HAP-1 (cell line): ENCODE measurements at places on chromosomes 7 and 10.

- DNase-seq: no peak
These were observed 62.4 kb downstream of the HIBADH start for GRCh38 chr7:27600247-27600646.

DNA sequence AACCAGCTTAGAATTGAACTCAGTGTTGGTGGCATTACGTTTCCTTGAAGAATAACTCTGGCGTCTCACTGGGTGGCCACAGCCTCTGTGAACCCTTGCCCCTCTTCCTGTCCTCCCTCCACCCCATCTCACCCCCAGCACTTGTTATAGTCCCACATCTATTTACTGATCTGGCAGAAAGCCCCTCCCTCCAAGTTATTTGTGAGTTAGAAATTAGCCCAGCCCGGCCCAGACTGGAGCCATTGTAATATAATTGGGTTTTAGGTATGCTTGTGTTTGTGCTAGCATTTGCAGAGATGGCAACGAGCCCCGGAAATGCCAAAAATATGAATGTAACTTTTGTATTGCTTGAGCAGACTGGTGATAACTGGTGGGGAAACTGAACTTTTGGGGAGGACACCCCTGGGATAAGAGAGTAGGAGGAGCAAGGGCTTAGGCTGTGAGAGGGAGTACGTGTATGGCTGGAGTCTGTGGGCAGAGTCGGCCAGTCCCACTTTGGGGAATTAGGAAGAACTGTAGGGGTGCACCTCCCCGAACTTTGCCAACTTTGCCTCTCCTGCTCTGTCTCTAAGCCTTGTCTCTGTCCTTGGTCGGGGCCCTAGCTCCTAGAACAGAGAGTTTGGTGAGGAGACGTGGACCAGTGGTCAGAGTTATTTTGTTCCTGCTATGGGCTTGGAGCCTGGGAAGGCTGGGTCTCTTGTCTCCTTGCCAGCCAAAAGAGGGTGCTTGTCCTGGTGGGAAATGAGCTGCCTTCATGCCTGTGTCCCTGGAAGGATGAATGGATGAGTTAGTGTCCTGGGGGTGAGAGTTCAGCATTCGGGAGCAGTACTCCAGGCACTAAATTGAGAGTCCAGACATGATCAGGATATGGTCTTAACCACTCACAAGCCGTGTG lies 19.3 kb upstream of the TRIM8 start:
- DNase-seq: no peak

- DNase-seq: no peak
These were observed 506 bp upstream of the GNAI1 start for GRCh38 chr7:80134115-80134535.

DNA sequence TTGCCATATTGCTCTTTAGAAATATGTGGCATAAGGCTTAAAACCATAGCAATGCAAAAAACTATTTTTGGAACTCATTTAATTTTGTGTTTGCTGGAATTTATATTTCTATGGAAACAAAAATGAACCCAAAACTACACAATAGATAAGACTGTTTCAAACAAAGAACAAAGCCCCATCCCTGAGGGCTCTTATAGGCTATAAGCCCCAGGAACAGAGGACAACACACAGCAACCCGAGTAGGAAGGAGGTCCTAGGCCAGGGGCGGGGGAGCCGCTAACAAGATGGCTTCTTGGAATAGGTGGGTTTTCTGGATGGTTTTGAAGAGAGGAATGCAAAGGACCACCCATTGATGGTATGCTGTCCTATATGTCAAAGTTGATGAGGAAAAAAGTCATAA lies 8.6 kb downstream of the COL28A1 start:
- no peak for DNase-seq

DNA sequence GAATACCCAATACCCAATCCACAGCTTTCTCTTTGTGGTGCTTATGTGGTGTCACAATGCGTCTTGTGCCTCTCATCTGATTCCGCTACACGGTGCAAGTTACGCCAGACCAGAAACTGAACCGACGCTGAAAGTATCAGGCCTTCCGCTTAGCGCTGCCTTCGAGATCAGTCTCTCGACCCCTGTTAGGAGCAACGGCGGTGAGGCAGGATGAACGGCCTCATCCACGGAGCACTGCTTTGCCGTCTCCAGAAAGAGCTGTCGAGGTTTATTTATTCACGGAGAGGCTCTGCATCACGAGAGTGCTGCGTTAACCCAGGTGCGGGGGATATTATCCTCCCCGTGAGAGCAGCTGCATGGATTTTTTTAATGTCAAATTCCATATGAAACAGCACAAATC lies 464.3 kb downstream of the DNAJB6 start:
- DNase-seq: no peak

- no peak for DNase-seq
These were observed 71.9 kb upstream of the AMPH start for GRCh38 chr7:38703093-38703492.

DNA sequence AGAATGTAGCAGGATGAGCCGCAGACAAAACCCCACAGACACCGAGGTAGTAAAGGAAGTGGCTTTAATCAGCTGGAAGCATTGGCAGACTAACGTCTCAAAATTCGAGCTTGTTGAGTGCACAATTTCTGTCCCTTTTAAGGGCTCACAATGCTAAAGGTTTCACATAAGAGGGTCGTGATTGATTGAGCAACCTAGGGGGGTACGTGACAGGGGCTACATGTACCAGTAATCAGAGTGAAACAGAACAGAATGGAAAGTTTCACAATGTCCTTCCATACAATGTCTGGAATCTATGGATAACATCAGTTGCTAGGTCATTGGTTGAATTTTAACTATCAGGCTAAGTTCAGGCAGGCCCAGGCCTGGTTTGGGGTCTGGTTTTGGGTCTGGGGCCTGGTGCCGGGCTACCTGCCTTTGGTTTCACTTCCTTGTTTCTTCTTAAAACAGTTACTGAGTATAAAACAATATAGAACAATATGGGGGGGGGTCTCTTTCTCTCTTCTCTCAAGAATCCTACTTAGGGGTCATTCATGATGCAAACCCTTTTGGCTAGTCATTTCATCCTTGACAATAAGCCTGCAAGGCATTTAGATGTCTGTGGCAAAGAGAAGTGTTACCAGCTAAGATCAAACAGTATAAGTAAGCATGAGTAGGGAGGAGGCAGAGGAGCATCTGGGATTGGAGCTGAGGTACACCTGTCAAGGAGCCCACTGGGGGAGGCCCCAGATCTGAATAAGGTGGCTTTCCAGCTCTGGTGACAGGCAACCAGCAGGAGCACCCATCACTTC lies 364.1 kb downstream of the TNS3 start:
- DNase-seq: no peak

DNA sequence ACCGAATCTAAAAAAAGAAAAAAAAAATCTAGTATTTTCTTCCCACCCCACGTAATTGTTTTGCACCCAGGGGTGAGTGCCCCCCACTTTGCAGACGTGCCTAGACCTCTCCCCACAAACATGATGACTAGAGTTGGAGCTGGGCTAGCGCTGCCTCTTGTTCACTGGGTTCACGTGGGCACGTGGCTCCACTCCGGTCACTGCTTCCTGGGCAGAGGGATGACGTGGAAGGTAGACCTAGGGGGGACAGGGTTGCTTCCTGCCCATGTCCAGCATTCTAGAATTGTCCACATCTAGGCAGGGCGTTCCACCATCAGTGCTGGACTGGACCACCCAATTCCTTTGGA lies 861 bp upstream of the LIMK1 start:
- DNase-seq: no peak

DNA sequence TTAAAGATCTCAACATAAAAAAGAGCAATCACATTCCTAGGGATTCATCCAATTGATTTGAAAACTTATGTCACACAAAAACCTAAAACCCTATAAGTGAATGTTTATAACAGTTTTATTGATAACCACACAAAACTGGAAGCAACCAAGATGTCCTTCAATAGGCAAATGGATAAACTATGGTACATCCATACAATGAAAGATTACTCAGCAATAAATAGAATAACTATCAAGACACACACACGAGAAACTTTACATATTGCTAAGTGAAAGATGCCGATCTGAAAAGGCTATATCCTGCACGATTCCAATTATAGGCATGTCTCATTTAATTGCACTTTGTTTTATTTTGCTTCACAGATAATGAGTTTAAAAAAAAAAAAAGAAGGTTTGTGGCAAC lies 83.3 kb downstream of the ATE1 start:
- no peak for DNase-seq

GRCh38 chr10:103911021-103911459 lies 6.9 kb downstream of the STN1 start:
- DNase-seq: no peak

GRCh38 chr7:87517136-87517815 lies 41.8 kb upstream of the ABCB4 start:
- DNase-seq: no peak

DNA sequence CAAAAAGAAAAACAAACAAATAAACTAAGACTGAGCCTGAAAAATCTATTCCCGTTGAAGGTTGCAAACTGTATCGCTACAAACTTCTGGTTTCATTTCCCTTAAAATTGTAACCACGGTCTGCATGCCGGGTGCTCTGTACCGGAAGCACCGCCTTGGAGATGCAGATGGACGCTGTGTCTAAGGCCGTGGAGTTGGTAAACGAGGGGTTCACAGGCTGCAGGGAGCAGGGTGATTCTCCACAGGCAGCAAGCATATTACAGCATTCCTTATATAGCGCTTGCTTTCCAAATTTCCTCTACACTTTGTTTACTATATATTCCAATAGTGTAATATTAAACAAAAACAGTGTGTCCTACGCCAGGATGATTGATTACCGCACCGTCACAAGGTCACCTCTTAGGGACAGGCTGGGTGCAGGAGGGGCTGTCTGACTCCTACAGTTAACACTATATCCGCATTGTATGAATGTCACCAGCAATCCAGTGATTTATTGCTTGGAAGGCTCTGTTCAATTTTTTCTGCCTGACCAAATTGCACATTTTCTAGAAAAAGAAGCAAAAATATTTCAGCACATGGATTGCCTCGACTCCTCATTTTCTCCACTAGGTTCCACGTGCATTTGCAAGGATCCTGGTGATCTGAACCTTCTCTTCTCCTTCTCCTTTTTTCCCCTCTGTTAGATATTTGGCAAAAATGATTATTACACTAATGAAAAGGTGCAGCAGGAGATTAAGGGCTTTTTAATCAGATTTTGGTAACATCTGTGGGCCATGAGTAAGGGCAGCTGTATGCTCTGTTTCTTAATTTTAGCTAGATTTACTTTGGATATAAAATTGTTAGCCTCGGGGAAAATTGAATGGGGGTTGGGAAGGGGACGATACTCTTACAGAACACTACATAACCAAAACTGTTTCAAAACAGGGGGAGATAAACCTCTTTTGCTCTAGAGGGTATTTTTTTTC lies 325.8 kb upstream of the MGMT start:
- DNase-seq: no peak
